Choroid plexus epithelial cell (primary cell): ENCODE measurements at places on chromosomes 1 and 21.

- DNase-seq, result no peak
Measured at GRCh38 chr1:43300378-43301094, at the start of gene TIE1. TIE1 (plus strand) TSS chr1:43300982; CDS start chr1:43301072, 90 bp downstream.

- DNase-seq, result no peak
Measured at GRCh38 chr1:168799927-168800605, 71.1 kb upstream of the DPT start.

GRCh38 chr1:209880031-209880430 is 52.3 kb downstream of the UTP25 start:
- DNase-seq, result no peak

GRCh38 chr1:167717351-167717750 is 4.4 kb upstream of the MPZL1 start:
- DNase-seq, result no peak

DNA sequence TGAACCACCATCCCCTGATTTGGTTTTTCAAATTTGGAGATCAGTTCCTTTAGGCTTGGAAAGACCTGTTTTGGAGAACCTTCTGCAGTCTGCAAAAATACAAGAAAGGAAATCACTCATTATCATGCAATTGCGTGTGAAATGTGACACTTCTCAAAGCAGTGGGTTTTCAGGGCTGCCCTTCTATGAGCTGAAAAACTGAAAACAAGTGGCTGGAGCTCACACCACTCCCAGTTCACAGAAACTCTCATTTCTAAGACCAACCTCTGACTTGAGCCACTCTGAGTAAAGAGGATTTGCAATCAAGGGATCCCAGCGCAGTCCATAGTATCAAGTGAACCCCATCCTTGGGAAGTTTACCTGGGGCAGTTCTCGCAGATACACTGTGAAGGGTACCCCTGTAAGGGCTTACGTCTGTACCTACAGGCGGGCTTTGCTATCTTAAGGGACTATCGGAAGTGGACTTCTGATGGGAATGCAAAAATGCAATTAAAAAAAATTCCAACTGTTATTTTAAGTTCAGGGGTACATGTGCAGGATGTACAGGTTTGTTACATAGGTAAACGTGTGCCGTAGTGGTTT is 12.8 kb downstream of the SH2D1B start:
- DNase-seq, result no peak

- no peak for DNase-seq
Measured at GRCh38 chr1:61158591-61158990, 76.2 kb downstream of the NFIA start.

- no peak for DNase-seq
Measured at GRCh38 chr1:49333906-49334305, 557.2 kb upstream of the BEND5 start.

GRCh38 chr1:166390366-166391033 is 223.7 kb upstream of the FAM78B start:
- DNase-seq, result no peak

DNA sequence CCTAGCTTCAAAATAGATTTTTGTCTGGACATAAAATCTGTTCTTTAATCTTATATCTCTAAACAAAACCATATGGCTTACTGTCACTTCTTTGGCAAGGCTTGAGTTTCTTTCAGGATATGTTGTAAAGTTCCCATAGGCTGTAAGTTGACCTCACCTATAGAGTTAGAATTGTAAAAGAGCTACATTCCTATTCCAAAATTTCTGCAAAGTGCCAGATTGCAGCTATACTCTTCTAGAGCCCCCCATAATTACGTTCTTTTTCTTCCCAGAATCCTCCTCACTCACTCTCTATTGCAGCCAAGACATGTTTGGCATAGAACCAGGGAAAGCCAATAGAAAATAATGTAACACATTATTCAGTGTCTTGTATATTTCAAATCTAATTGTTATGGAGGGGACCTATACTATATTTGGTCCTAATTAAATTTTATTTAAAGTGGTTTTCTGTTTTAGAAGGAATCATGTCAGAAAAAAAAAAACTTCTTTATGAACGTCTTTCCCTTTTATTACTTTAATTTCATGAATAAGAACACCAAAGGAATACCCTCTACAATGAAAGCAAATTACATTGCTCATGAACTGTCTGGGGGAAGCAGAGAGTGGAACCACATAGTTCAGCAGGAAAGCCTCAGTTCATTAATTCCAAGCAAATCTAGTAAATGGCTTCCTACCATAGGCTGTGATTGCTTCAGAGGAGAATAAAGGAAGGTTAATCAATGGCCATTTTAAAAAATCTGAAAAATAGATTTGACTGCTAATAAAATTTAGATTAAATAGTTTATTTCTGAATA is 22.3 kb downstream of the CTTNBP2NL start:
- DNase-seq, result no peak

- no peak for DNase-seq
Measured at GRCh38 chr1:246595146-246595545, 28.9 kb downstream of the CNST start.

DNA sequence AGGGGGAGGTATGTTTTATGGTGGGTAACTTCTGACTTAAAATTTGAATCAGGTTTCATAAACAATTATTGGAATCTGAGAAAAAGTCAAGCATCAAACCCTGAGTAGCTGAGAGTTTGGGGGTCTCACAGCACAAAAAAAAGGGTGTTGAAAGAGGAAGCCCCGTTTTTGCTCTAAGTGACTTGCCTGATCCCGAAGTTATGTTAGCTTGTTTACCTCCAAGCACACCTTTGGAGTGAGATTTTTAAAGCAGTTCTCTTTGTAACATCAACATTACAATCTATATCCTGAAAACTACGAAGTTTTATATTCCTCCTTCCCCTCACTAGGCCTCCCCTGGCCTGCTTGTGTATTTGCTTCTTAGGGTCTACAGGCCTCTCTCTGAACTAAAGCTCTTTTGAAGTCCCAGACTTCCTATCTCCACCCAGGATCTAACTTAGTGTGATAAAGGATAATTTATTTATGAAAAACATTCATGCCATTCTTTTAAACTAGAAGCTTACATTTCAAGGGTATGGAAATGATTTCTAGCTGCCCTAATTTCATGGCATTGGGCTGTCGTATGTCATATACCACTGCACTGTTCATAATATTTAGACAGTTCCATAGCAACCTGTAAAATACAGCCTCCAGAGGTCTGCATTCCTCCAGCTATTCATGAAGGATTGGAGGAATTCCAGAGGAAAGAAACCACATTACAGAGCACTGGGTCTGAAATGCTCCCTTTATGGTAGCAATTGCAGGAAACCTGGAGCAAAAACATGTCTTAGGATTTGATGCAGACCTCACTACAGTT is 36.1 kb upstream of the RGS1 start:
- DNase-seq, result peak; percentile 97

GRCh38 chr21:8989721-8990325 is 1531.6 kb upstream of the TPTE start:
- DNase-seq, result no peak

DNA sequence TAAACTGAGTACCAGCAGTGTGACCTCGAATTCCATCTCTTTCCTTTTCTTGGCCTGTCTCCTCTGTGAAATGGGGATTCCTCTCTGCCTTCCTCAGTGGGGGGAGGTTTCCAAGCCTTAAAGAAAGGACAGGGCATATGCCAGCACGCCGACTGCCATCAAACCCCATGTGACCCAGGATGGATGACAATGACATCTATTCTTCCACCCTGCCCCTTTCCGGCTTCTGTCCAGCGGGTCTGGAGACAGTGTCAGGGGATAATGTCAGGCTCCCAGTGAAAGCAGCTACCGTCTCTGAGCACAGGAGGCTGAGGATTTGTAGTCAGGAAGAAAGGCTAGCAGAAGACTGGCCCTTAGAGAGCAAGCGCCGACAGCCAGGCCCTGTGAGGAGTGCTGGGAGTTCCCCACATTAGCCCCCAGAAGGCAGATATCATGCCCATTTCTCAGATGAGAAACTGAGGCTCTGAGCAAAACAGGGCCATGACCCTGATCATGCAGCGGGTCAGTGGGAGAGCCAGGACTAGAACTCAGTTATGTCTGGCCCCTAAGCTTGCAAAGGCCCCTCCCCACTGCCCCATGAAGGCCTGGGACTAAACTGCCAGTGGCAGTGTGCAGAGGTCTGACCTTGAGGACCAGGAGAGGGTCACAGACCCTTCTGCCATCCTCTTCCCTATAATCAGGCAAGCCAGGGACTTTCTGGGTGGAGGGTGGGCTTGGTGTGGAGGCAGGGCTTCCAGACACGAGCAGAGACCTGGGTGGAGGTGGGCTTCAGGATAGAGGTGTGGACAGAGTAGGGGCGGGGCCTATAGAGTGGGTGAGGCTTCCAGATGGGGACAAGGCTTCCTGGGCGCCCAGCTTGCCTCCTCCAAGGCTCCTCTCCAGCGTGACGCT is 30.1 kb downstream of the CDCA8 start:
- DNase-seq, result no peak

DNA sequence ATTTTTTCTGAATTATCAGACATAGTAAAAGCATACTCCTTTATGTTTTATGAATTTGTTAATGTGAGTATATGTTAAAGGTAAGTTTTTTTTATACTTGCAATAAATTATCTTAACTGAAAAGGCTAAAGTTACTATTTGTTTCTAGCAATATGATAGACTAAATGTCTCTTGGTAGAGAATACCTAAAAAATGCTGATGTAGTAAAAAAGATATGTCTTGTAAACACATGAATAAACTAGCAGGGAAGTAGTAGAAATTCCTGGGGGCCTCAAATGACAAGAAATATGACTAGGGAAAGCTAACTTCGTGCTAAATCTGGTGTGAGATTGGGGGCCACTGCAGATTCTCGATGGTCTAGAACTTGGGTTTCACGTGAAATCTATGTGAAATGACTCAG is 188.1 kb upstream of the CACNA1E start:
- DNase-seq, result no peak

DNA sequence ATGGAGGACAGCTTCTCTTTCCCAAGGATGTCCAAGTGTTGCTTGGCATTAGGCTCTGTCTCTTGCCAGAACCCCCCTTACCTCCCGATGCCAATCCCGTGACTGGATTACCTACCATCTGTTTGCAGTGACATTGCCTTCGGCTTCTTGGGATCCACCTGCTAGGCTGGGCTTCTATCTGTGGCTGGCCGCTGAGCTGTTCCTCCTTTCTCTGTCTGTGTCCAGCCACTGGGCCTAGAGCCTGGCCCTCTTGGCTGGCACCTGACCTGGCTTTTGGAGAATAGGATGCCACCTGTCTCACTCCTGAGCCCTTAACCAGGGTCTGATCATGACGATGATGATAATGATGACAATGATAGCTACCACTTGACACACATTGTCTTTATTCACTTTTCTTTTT is 41.6 kb upstream of the STUM start:
- DNase-seq, result no peak

- DNase-seq, result no peak
Measured at GRCh38 chr1:31872658-31873636, 57.1 kb upstream of the SPOCD1 start.

GRCh38 chr1:11337580-11338073 is 64.6 kb downstream of the UBIAD1 start:
- DNase-seq, result peak; percentile 43

DNA sequence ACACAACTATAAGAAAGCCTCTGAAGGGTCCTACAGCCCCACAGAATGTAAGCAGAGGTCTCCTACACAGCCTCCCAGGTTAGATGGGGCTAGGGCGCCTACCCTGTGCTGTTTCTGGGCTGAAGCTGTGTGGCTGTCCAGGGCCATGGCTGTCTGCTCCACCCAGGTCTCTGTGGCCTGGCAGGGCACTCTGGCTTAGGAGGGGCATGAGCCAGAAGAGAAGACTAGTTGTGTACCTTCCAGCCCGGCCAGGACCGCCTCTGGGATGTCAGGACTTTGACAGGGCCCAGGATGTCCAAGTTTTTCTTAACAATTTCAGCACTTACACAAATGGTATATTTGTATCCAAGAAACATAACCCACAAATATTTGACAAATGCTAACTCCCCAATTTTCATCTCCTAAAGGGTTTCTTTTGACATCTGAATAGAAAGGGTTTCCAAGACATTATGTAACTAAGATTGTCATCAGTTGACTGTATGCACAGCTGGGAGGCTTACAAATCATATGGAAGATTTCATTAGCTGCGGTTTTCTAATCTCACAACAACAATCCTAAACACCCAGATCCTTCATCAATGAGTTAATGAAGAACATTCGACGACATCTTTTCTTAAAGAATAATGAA is 80.5 kb downstream of the HSF2BP start:
- peak; percentile 80 for DNase-seq

- no peak for DNase-seq
Measured at GRCh38 chr1:171966426-171967220, 125.3 kb downstream of the DNM3 start.

- no peak for DNase-seq
Measured at GRCh38 chr1:203603940-203604591, 22.6 kb upstream of the ATP2B4 start.

DNA sequence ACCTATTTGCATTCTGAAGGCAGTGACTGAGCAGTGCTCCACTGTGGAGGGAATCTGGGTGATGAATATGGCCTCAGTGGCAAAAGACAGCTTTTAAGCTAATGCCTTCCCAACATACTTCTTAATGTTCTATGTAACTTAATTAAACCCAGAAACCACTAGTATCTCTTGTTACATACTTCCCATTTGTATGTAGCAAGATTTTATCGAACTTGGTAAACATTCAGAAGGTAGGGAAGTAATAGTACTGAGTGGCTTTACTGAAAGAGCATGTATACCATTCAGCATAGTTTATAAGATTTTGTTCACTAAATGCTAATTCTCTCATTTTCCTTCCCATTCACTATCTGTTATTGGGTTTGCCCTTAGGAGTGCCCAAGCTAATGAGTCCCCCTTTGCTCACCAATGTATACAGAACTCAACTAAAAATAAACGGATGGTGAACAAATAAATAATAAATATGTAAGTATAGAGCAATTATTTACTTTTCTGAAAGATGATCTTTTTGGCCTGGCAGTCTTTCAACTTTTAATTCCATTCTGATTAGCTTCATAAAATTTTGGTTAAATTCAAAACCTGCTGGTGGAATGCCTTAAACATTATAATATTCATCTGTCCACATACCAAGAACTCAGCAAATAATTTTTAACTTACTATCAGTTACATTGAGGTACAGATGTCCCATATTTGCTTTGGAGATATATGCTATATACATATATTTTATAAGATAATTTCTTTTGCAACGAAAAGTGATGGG is 204.4 kb downstream of the APP start:
- DNase-seq, result no peak

DNA sequence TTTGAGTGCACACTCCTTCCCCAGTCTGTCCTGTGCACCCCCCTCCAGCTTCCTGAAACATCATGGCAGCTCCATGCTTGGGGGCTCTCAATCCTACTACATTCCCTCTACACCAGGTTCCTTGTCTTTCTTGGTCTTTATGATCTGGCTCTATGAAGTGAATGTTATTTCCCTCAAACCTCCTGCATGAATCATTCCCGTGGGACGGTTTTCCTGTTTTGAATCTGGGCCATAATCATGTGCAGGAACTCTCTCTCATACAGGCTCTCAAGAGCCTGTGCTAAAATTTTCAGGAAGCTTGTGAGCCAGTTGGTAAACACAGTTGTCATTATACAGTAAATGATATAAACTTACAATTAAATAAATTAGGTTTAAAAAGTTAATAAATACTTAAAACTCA is 89.8 kb upstream of the KCNE2 start:
- no peak for DNase-seq

- DNase-seq, result peak; percentile 82
Measured at GRCh38 chr1:204350857-204351573, 8.7 kb downstream of the PLEKHA6 start.
